NCI-H510A treated with DMSO at 0.1 percent for 48 hours (cell line): ENCODE measurements at places on chromosomes 5 and 9.

- no peak for DNase-seq
Observed at GRCh38 chr5:142317173-142317572, 7.6 kb downstream of the SPRY4 start.

- no peak for DNase-seq
Observed at GRCh38 chr5:179135441-179136215, 75.5 kb downstream of the ZNF354C start.

DNA sequence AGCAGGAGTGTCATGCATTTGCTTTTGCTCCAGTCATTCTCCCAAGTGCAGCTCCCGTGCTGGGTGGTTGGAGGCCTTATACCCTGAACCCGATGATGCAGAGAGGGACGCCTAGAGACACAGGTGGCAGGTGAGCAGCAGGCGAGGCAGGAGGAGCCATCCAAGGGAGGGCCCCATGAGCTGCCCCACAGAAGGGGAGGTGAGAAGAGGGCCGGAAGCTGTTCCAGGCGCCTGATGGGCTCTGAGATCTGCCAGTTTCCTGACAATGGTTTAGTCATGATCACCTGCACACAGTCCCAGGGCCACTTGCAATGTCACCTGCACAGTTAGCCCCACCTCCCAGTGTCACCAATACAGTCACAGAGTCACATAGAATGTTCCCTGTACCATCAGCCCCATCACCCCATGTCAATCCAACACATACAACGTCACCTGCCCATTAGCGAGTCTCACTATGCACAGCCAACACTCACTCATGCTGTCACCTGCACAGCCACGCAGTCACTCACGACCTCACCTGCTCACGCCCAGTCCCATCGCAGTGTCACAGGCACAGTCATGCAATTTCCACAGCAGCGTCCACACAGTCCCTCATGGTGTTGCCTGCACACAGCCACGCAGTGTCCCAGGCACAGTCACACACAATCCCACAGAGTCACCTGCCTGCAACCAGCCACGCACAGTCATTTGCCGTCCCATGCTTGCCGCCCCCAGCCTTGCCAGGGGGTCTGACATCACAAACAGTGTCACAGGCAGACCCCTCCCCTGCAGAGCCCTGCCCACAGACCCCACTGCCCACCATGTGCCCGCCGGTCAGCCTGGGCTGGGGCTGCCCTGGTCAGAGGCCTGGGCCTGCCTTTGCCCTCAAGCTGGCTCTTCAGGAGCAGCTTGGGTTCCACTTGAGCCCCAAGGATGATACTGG is 113.4 kb downstream of the LHX2 start:
- DNase-seq, result peak; percentile 94

DNA sequence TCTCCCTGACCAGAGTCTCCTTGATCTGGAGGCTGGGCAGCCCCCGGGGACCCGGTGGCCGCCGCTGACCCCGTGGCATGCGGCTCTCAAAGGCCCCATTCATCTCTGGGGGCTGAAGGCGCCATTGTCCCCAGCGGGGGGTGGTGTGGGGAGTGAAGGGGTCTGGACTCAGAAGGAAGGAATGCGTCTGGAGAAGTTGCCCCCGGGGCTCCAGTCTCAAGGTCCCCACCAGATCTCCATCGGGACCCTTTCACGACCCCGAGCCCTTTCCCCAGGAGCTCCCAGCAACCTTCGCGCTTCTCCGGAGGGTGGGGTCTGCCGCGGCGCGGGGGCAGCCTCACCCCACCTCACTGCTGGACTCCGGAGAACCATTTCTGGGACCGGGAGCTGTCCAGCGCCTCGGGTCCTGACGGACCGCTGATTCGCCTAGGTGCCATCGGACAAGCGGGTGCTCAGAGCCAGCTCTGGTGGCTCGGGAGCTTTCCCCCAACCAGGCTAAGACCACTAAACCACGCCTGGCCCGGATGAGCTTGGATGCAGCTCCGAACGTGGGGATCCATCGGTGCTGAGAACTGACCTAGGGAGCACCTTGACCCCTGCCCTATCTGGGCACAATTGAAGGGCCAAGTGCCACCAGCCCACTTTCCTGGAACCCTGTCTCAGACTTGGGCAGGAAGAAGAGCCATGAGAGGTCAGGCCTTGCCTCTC is 5.1 kb upstream of the PCDH1 start:
- no peak for DNase-seq

DNA sequence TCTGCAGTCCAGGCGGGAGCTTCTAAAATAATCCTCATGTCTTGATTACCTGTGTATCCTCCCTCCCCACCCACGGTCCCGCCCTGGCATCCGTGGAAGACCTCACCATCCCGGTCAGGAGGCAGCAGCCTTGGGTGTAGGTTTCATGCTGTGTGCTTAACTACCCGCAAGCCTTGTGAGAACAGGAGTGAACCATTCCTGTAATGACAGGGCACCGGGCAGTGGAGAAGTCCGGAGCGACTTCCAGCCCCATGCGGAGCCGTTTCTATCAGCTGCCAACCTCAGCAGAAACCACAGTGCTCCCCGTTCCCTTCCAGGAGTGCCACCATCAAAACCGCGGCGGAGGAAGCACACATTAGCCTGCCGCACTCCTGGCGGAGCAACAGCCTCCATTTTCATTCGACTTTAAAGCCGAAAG is 123.5 kb upstream of the LMX1B start:
- DNase-seq, result peak; percentile 24

GRCh38 chr5:100516285-100516684 is 18.9 kb upstream of the FAM174A start:
- DNase-seq, result no peak

GRCh38 chr5:180832638-180833068 is 28.4 kb downstream of the ZFP62 start:
- no peak for DNase-seq

DNA sequence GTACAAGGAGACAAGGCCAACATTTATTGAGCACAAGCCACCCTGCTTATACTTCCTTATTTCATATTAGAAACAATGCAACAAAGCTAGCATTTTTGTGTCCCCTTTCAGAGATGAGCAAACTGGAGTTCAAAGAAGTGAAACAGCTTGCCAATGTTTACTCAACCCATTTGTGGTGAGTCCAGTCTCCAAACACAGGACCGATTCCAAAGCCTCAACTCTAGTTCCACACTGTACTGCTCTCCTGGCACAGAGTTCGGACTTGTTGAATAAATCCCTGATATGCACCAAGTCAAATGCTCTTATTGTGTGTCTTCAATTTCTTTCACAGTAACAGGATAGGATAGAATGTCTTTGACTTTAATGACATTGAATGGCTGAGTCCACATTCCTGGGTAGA is 604.8 kb upstream of the BRINP1 start:
- DNase-seq, result no peak

- DNase-seq, result no peak
Observed at GRCh38 chr5:9057406-9058000, 488.4 kb downstream of the SEMA5A start.

DNA sequence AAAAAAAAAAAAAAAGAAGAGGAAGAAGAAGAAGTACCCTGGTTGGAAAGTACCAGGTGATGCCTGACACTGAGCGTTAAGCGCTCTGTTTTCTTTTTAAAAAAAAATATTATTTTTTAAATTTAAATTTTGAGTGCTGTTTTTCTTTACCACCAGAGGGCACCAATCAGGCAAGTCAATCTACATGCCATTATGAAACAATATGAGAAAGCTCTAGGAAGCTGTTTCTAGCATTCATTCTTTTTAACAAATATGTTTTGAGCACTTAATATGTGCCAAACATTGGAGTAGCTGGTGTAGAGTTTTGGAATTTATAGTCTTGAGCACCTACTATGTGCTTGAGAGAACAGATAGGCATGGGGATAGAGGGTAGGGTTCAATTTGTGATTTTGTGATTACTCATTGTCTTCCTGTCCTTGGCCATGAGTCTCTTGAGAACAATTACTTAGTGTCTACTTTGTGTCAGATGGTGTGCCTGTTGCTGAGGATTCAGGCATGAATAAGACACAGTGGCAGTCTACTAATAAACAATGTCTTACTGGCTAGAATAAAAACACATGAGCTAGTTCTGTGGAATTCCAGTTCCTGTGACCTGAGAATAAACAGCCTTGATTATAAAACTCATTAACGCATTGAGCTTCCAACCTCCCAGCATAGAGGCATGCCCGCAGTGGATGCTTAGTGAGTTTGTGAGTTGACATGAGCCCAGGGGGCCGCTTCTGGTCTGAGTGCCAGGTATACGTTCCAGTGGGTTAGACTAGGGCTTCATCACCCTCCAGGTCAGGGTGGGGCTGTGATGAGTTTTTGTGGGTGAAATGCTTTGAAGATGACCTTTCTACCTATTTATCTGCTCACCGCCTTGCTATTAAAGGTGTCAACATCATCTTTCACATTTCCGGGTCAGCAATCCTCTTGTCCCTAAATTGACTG is 3.0 kb upstream of the UBE2R2 start:
- DNase-seq, result no peak
